Smooth muscle cell of bladder (primary cell): ENCODE measurements at places on chromosomes 1 and 21. TPM values are rescaled to one million over a fixed set of nuclear protein-coding genes. Genes with fewer than 3 reads are reported as not detected.

The KRTAP11-1 gene
- total RNA-seq: not detected in 2 replicates

The CHI3L1 gene
- total RNA-seq: 14.5 and 35.3 TPM in 2 replicates

The NPR1 gene
- total RNA-seq: 0.57 and 1.5 TPM in 2 replicates

The CAPZB gene
- total RNA-seq: 121 and 145 TPM in 2 replicates

The C8B gene
- total RNA-seq: not detected in 2 replicates

The KLF17 gene
- total RNA-seq: under 0.01 and 0.09 TPM in 2 replicates

The PDC gene
- total RNA-seq: 0.28 TPM in 1 of 2 replicates, not detected in the other

The S100A6 gene
- total RNA-seq: 1,840 and 3,415 TPM in 2 replicates

The GUCA2A gene
- not detected in 2 replicates for total RNA-seq

The LRP8 gene
- total RNA-seq: 11.5 and 15.6 TPM in 2 replicates

The FAM110D gene
- not detected in 2 replicates for total RNA-seq

The TSTD1 gene
- 16.9 and 27.3 TPM in 2 replicates for total RNA-seq

The TXNIP gene
- total RNA-seq: 46.4 and 229 TPM in 2 replicates

The FBLIM1 gene
- total RNA-seq: 34.3 and 44.1 TPM in 2 replicates

The LRRC38 gene
- 0.09 and 0.28 TPM in 2 replicates for total RNA-seq

The RNU1-3 gene
- 3,030 and 4,050 TPM in 2 replicates for total RNA-seq

The CAMK2N1 gene
- total RNA-seq: 7.5 and 11.1 TPM in 2 replicates

The SRSF4 gene
- total RNA-seq: 27.6 and 45.8 TPM in 2 replicates

The CFHR4 gene
- total RNA-seq: under 0.01 TPM in 1 of 2 replicates, not detected in the other

The SHISA4 gene
- 16.1 and 20.3 TPM in 2 replicates for total RNA-seq

The FAM131C gene
- total RNA-seq: under 0.01 and 0.09 TPM in 2 replicates

The OR2T8 gene
- not detected in 2 replicates for total RNA-seq

The MIXL1 gene
- not detected in 2 replicates for total RNA-seq

The GBP7 gene
- not detected in 2 replicates for total RNA-seq

The RHOU gene
- total RNA-seq: 11.9 and 14.8 TPM in 2 replicates

The PADI4 gene
- not detected in 2 replicates for total RNA-seq

The ELAPOR1 gene
- 0.57 and 0.74 TPM in 2 replicates for total RNA-seq

The PAQR6 gene
- 0.14 and 0.28 TPM in 2 replicates for total RNA-seq

The TCEANC2 gene
- 2.6 and 3.0 TPM in 2 replicates for total RNA-seq

The FCRL4 gene
- total RNA-seq: not detected in 2 replicates

The MYCBP gene
- total RNA-seq: 4.2 and 5.0 TPM in 2 replicates

The OR2AK2 gene
- not detected in 2 replicates for total RNA-seq

The ASPM gene
- 6.1 and 7.6 TPM in 2 replicates for total RNA-seq

The SMPDL3B gene
- total RNA-seq: under 0.01 TPM in 1 of 2 replicates, not detected in the other

The TEX38 gene
- total RNA-seq: not detected in 2 replicates

The TMEM82 gene
- not detected in 2 replicates for total RNA-seq

The CFHR5 gene
- not detected in 2 replicates for total RNA-seq

The KRTAP7-1 gene
- not detected in 2 replicates for total RNA-seq

The ACAP3 gene
- 19.2 and 25.7 TPM in 2 replicates for total RNA-seq

The PCP4 gene
- total RNA-seq: not detected in 2 replicates

The ZBTB8OS gene
- total RNA-seq: 42.6 and 46.5 TPM in 2 replicates

The CTSS gene
- 3.2 and 7.0 TPM in 2 replicates for total RNA-seq

The KCNJ10 gene
- under 0.01 TPM in 1 of 2 replicates, not detected in the other for total RNA-seq

The RAB7B gene
- total RNA-seq: 6.4 and 7.0 TPM in 2 replicates

The AMY1C gene
- total RNA-seq: not detected in 2 replicates

The ETS2 gene
- total RNA-seq: 21.5 and 41.2 TPM in 2 replicates

The C1QC gene
- total RNA-seq: 0.14 TPM in 1 of 2 replicates, not detected in the other

The TCEA3 gene
- total RNA-seq: 11.1 and 19.6 TPM in 2 replicates
